CMK (cell line): ENCODE measurements at places on chromosomes 4 and X.

GRCh38 chr4:39363773-39364393 is 2.3 kb downstream of the RFC1 start:
- DNase-seq, result no peak

GRCh38 chr4:102807345-102807744 is 20.0 kb downstream of the UBE2D3 start:
- no peak for DNase-seq

DNA sequence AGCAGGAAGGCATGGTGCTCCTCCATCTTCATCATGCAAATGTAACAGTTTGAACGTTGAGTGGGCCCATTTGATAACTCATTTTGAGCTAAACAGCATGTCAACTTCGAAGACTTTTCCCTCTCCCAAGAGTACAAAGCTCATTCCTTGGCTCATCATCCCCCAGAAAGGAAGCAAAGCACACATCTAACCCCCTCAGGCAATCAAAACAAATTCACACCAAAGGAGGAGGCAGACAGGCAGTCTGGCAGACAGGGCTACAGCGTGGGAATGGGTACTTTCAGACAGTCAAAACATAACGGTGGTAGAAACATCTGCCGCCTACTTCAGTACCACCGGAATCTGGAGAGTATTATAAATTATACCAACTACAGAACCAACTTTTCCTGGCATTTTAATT is 81.7 kb downstream of the PCDH19 start:
- no peak for DNase-seq

GRCh38 chrX:36336751-36337150 is 417.2 kb downstream of the CFAP47 start:
- no peak for DNase-seq

- DNase-seq, result no peak
These were observed 84.2 kb downstream of the SLC2A9 start for GRCh38 chr4:9937078-9937477.

DNA sequence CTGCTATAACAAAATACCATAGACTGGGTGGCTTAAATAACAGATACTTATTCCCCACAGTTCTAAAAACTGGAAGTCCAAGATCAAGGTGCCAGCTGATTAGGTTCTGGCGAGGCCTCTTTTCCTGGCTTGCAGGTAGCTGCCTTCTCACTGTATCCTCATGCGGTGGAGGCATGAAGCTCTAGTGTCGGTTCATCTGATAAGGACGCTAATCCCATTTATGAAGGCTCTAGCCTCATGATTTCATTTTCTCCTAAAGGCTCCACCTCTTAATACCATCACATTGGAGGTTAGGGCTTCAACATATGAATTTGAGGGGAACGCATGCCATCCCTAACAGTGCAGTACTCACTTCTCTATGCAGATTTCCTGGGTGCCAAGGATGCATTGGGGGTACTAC is 57.9 kb upstream of the STIM2 start:
- DNase-seq, result no peak

DNA sequence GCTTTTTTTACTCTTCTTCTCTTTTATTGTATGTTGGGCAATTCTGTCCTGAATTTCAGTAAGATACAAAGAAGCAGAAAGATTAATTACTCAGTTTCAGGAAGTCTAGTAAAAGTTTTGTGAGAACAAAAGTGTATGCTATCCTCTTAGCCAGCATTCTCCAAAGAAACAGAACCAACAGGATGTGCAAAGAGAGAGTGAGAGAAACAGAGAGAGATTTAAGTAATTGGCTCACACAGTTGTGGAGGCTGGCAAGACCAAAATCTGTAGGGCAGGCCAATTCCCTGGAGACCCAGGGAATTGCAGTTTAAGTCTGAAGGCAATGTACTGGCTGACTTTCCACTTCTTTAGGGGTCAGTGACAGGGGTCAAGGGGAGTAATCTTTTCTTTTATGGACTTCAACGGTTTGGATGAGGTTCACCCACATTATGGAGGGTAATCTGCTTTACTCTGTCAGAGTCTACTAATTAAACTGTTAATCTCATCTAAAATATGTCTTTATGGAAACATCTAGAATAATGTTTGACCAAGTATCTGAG is 59.2 kb upstream of the SLC39A8 start:
- DNase-seq, result no peak

GRCh38 chr4:54384563-54384962 is 155.5 kb downstream of the PDGFRA start:
- no peak for DNase-seq

- DNase-seq, result no peak
These were observed 84.9 kb downstream of the ARHGAP6 start for GRCh38 chrX:11580789-11581188.
